Stimulated activated memory B cell treated with anti-CD40 and anti-IgM and Interleukin-4, amounts not matched to agents 10 μg/mL and 1 μg/mL and 100 μg/mL, for 72 hours (primary cell): ENCODE measurements at places on chromosomes 5 and 9.

DNA sequence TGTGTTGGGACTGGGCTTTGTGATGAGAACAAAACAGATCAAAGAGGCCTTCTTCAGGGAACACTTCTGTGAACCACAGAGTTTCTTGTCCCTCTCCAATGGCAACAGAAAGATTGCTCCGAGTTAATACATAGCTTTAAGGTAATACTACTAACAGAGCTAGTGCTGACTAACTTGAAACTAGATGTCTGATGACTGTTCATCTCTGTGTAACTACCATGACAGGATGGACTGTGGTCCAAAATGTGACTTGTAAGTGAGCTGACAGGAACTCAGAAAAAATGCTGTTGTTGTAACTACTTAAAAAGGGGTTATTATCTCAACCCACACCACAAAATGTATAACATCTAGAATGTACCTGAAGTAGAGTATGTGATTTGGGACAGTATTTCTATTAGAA lies 630.2 kb upstream of the DMAC1 start:
- no peak for ATAC-seq

DNA sequence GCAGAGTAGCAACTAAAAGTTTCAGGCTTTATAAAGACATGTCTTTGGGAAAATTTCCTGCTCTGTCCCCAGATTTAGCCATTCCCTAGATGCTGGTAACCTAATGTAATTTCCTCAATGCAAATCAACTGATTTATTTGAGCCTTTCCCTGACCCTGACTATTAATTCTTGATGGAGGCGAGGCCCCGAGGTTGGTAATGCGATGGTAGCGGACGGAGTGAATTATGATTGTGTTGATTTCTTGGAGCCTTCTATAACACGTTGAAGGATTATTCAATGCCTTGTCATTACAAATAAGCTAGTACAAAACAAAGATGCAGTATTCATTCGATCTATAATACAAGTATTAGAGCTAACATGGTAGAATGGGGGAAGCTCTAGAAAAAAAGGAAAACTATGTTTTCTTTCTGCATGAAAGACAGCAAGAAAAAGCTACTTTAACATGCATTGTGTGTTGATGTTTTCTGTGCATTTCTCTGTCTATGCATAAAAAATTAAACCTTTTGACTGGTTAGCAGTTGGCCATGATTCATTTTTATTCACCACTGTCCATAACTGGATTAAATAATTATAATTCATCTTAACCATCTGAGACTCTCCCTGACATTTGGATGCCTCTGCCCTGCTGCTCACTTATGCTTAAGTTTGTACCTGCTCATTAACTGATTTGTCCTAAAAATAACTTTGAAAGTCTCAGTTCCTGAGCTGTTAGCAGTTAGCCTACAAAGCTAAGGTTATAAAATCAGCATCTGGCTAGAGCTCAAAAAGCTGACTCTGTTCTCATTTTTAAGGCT lies 490.2 kb upstream of the NUDT12 start:
- no peak for ATAC-seq

DNA sequence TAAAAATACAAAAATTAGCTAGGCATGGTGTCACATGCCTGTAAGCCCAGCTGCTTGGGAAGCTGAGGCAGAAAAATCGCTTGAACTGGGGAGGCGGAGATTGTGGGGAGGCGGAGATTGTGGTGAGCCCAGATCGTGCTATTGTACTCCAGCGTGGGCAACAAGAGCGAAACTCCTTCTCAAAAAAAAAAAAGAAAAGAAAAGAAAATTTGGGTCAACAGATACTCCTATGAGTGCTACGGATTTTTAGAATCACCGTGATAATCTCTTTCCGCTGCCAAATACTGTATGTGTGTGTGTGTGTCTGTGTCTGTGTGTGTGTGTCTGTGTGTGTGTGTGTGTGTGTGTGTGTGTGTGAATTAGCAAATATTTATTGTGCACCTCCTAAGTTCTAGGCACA lies 64.4 kb downstream of the ARRDC3 start:
- ATAC-seq: no peak

DNA sequence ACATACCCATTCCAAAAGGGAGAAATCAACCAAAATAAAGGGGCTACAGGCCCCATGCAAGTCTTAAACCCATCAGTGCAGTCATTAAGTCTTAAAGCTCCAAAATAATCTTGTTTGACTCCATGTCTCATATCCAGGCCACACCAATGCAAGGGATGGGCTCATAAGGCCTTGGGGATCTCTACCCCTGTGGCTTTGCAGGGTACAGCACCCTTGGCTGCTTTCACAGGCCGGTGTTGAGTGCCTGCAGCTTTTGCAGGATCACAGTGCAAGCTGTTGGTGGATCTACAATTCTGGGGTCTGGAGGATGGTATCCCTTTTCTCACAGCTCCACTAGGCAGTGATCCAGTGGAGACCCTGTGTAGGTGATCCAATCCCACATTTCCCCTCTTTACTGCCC lies 5.0 kb upstream of the SPINK14 start:
- ATAC-seq: no peak
